Activated CD4-positive, alpha-beta T cell treated with anti-CD3 and anti-CD28 coated beads for 36 hours (primary cell): ENCODE measurements at places on chromosomes 7 and 10. TPM values are rescaled to one million over a fixed set of nuclear protein-coding genes. Genes with fewer than 3 reads are reported as not detected.

- DNase-seq, result no peak
Measured at GRCh38 chr7:124411796-124412195, 353.8 kb downstream of the GPR37 start.

DNA sequence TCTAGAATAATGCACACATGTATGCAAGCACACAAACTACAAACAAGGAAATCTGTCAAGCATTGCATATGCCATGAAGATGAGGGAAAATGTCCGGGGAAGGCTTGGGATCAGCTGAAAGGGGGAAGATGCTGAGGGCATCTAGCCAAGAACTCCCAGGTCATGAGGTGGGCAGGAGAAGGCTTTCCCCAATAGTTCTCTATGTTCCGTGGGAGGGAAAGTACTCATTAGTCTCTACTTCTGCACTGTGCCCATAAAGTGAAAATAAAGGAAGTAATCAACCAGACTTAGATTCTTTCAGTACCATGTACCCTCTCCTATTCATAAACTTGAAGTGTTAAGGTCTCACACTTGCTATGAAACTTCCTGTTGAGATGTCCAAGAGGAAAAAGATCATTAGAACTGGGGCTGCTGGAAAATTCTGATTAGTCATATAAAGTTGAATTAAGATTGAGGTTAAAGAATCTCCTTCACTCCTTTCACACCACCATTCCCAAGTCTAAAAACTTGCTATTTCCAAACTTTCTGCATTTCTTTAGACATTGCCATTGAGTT is 17.1 kb upstream of the LIPF start:
- no peak for DNase-seq

GRCh38 chr10:3745521-3745920 is 39.5 kb downstream of the KLF6 start:
- DNase-seq, result no peak

GRCh38 chr10:119801176-119801575 is 71.5 kb downstream of the MCMBP start:
- no peak for DNase-seq

Gene HEPACAM2
- not detected for total RNA-seq

Gene GPR26
- total RNA-seq, result not detected

Gene NPC1L1
- not detected for total RNA-seq

GRCh38 chr10:11057018-11057417 is 39.3 kb downstream of the CELF2 start:
- DNase-seq, result no peak

Gene TAF3
- 12.2 TPM for total RNA-seq
